ENCODE measurements at places on chromosomes 5 and 9.

- no peak for DNase-seq
Observed at GRCh38 chr5:58786035-58786434, 203.2 kb downstream of the RAB3C start.

DNA sequence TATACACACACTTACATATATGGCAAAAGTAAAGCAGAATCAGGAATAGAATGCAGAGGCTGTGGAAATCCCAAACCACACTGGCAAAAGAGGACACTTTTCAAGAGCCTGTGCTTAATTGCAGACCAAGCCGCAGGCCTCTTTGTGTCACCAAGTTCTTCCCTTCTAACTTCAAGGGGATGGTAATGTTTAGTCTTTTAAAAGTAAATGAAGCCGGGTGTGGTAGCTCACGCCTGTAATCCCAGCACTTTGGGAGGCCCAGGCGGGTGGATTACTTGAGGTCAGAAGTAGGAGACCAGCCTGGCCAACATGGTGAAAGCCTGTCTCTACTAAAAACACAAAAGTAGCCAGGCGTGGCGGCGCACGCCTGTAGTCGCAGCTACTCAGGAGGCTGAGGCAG, 28.7 kb downstream of the ROR2 start:
- DNase-seq, result no peak

DNA sequence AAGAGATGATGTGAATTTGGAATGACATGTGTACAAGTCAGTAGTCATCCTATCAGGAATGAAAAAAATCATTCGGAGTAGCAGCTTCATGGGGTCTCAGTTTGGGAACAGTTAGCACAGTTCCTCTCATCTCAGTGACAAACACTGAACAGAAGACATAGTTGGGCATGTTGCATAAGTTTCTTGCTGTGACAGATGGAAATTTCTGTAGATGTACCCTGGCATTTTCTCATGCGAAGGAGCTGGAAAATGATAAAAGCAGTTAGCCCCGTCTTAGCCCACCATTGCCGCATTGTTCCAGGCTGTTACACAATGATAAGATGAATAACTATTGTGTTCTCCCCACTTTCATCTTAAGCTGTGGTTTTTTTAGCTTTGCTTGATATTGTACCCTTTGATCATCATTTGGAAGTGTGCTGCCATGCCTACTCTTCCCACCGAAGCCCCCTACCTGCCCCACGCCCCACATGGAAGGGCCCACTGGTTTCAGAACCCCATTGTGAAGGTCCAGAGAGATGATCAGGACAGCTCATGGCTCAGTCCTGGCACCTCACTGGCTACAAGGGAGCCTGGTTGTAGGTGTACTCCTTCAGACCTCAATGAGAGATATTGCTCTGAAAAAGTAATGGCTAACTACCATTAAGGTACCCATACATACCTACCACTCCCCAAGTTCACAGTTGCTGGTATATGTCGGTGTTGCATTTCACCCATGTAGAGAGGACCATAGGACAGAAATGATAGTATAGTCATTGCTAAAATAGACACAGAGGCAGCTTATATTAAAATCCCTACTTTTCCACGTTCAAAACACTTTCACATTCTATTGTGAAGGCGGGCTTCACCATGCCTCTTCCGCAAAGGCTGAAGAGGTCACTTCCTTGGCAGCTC, 38.8 kb downstream of the SFXN1 start:
- DNase-seq, result no peak

GRCh38 chr5:132496631-132497487, 6.3 kb upstream of the IRF1 start:
- DNase-seq, result peak; percentile 46

DNA sequence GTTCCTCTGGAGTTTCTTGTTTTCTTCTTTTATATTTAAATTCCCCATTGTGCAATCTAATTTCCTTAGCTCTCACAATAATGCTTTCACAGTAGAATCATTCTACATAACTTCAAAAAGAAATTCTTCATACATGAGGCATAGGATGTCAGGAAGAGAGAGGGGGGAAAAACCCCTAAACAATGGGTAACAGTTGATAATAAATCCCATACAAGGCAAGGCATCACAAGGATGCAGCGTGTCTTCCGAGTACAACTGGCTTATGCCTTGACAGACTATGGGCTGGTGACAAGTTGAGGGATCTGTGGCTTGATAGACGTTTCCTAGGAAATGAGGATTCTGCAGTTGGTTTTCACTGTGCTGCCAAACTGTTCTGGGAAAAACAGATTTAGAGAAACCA, 247.4 kb downstream of the ARL15 start:
- no peak for DNase-seq

- DNase-seq, result no peak
Observed at GRCh38 chr5:89397096-89397495, 514.1 kb upstream of the MEF2C start.

DNA sequence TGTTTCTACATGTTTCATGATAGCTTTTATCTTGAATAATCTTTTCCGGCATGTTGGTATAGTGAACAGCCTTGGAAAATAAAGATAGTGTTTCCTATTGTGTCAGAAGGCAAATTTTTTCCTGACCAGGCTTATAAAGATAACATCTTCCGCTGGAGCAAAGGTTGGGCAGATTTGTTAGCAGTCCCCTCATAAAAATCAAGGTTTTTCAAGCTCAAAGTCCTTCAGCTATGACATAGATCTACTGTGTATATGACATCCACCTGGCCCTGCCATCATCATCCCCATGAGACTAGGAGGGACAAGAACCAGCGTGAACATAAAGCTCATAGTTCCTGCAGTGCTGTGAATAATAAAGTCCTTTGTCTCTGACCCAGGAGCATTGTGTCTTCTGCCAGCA, 30.4 kb upstream of the OTULINL start:
- DNase-seq, result no peak

- DNase-seq, result no peak
Observed at GRCh38 chr5:1748845-1749244, 50.8 kb downstream of the MRPL36 start.

DNA sequence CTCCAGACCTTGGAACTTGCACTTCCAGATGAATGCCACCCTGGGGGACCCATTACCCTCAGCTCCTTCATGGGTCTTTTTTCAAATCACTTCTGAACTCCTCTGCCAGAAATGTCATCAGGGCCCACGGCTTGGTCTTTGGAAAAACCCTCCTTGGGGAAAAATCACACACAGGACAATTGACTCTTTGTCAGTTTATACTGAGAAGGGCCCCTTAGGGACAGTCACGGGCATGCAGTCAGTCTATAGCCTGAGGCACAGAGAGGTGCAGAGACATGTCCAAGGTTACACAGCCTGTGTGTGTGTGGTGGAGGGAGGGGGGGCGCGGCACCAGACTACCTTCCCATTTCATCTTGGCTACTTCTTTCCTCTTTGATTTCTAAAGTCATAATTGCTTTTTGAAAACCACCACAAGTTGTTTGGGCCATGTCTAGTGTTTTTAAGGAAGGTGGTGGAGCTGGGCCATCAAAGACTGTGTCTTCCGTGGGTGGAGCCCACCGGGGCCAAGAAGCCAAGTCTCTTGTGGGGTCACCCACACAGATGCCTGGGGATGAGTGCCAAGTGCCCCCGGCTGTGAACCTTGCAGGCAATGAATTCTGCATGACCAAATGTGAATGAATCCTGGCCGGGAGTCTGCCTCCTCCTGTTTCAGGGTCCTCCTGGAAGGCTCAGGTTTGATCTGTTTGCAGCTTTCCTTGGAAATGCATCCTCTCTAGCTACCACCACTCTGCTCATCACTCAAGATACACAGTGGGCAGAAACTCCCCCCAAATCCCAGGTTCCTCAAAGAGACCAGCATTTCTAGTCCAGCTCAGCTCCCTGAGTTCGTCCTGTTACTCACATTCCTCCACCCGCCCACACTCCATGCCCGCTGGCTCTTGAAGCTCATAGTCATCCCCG, 200.1 kb upstream of the TBC1D2 start:
- DNase-seq, result no peak

- DNase-seq, result no peak
Observed at GRCh38 chr5:155094455-155094854, 80.9 kb downstream of the KIF4B start.

GRCh38 chr5:16794269-16794913, 141.7 kb downstream of the MYO10 start:
- DNase-seq, result no peak

DNA sequence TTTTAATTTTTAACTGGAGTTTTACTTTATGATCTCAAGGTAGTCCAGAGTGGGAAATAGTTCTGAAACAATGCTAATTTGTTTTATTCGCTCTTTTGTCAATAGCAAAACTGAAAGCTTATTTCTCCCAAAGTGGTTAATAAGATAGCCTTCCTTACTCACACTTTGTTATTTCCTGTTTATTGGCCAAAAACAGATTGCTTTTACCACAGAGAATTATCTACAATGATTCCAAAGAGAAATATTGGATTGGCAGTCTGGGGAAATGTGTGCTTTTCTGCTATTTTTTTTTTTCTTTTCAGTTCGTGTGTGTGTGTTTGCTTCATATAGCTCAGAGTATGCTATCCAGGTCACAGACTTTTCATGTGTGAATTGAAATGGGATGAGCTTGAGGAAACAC, 756.7 kb upstream of the RGMB start:
- no peak for DNase-seq

GRCh38 chr9:17936365-17936764, 357.5 kb downstream of the SH3GL2 start:
- DNase-seq, result no peak

DNA sequence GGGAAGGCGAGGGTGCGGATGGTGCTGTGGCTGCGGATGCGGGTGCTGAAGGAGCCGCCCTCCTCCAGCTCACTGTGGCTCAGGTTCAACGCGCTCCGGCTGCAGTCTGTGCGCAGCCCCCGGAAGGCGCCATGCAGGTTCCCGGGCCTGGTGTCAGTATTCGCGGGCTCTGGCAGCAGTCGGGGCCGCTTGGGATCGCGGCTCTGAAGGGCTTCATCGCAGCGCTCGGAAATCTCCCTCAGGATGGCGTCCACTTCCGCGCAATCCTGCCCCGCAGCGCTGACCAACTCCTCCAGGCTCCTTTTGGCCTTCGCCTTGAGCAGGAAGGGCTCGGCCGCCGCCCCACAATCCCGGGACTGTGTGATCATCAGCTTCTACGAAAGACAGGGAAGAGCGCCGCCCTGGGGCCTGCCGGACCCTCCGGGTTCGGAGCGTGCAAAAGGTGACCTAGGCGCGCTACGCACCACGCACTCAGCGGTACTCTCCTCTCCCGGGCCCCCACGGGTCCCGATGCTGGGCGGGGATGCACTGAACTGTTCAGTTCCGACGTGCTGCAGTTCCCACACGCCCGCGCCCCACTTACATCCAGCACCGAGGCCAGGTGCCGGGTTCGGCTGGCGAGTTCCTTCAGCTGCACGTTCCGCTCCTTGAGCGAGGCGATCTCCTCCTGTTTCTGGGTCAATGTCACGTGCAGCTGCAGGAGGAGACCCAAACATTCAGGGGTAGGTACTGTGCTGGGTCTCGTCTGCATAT, 6.5 kb downstream of the MCIDAS start:
- no peak for DNase-seq

DNA sequence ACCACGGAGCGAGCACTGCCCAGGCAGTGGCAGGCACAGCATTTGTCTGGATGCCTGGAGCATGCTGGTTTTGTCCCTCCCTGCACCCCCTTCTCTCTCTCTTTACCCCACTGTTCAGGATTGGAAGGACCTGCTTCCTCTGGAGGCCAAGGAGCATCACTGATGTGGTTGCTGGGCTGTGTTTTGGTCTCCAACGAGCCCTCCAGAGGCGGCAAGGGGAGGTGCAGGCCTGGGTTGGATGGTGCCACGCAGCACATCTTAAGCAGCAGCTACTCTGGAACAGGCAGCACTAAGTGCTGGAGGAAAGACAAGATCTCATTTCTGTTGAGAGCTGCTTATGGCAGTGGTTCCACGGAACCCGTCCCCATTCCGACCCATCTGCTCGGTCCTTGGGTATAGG, 139.6 kb downstream of the CMYA5 start:
- DNase-seq, result no peak

DNA sequence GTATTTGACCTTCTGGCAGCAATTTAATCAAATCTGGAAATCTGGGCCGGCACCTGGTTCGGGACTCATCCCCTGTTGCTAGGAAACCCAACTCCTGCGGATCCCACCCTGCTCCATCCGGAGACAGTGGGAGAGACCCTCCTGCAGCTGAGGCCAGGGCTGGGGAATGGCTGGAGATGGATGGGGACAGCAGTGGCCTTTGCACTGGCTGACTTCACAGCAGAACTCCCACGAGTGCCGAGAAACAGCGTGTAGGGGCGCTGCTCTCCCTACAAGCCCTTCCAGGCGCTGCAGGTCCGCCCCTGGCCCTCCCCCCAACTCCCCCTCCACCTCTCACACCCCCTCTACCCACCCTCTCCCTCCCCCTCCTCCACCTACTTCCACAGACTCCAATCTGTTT, 105.8 kb upstream of the PPP1R26 start:
- no peak for DNase-seq

- DNase-seq, result no peak
Observed at GRCh38 chr9:130911254-130912049, 14.8 kb upstream of the QRFP start.

GRCh38 chr9:132024589-132024988, 55.1 kb downstream of the MED27 start:
- DNase-seq, result no peak

DNA sequence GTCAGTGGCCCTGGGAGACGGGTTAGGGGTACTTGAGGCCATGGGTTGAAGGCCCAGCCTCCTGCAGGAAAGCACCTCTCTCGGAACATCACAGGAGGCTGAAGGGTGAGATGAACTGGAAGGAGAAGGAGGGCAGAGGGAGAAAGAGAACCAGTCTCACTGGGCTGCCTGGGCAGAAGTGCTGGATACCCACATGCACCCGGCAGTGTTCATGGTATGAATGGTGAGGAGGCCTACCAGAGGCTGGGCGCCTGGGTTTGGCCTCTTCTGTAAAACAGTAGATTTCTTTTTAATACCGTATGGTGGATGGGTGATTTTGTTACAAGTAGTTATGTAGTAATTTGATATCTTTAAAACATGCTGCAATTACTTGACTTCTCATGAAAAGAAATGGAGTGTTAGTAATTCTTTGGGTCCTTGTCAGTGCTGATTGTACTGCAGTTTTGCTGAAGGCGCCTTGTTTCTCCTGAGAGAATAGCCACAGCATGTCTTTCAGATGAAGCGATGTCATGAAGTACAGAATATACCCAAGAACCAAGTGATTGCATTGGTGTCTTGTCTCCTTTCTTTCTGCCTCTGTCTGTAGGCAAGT, 258.6 kb downstream of the FANCC start:
- no peak for DNase-seq

- no peak for DNase-seq
Observed at GRCh38 chr9:79134654-79135053, 437.1 kb upstream of the TLE4 start.

- DNase-seq, result no peak
Observed at GRCh38 chr9:93509084-93509483, 55.7 kb upstream of the FAM120AOS start.

- DNase-seq, result no peak
Observed at GRCh38 chr5:158485604-158486081, 614.1 kb downstream of the EBF1 start.

- no peak for DNase-seq
Observed at GRCh38 chr9:93578844-93579243, 2.5 kb downstream of the PHF2 start.

DNA sequence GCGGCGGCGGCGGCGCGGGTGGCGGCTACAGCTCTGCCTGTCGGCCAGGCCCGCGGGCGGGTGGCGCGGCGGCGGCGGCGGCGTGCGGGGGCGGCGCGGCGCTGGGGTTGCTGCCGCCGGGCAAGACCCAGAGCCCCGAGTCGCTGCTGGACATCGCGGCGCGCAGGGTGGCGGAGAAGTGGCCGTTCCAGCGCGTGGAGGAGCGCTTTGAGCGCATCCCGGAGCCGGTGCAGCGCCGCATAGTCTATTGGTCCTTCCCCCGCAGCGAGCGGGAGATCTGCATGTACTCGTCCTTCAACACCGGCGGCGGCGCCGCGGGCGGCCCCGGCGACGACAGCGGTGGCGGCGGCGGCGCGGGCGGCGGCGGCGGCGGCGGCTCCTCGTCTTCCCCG, 296 bp downstream of the ZSWIM6 start:
- peak; percentile 7 for DNase-seq
